ENCODE measurements at places on chromosomes 1 and 21.

DNA sequence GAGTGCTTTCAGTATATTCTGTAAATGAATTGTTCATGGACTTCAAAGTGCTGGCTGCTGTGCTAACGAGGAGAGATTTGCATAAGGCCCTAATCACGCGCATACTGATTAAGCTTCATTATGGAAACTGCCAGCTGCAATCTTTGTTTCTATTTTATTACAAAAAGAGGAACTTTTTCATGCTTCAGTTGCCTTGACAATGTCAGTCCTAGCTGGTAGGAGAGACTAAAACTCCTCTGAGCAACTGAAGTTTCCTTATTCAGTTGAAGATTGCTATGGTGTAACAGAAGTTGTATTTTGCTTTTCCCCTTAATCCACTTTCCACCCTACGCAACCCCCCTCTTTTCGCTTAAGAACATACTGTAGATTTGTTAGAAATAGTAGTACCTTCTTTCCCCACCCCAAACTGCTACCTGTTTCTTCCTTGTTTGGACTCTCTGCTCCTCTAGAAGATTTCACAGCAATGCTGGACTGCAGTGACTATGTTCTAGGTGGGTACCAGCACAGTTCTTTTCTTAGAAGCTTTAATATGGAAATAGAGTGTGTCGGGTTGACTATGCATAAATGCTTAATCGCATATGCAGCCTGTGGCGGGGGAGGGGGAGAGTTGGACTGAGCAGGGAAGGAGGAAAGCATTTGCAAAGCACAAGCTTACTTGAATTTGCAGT is 108.3 kb downstream of the POU2F1 start:
- peak; percentile 23 for DNase-seq

DNA sequence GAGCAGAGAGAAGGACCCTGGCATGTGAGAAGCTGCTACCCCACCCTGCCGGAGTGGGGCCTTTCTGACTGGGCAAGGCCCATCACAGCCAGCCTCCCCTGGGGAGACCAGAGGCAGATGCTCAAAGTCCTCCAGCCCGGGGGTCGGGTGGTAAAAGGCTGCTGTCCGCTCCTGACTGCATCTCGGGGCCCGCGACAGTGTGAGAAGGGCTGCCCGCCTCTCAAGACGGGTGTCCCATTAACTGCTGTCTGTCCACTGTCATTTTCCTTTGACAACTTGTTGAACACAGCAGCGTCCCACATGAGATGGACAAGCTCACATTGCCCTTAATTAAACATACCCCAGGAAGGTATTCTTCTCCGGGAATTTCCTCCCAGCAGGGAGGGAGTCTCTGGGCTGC is 91.4 kb upstream of the ARHGEF16 start:
- DNase-seq: no peak

- DNase-seq: no peak
These were observed 553.6 kb downstream of the NUF2 start for GRCh38 chr1:163875200-163875926.

GRCh38 chr1:181128592-181129497 is 40.3 kb downstream of the IER5 start:
- DNase-seq: no peak

GRCh38 chr21:42439284-42440186 is 35.8 kb downstream of the UBASH3A start:
- no peak for DNase-seq

All from memory B cell (primary cell).